GM12865 (cell line): ENCODE measurements at places on chromosomes 1 and 21.
A peak's percentile ranks its signal among the peaks of the same experiment; 100 is the strongest.

DNA sequence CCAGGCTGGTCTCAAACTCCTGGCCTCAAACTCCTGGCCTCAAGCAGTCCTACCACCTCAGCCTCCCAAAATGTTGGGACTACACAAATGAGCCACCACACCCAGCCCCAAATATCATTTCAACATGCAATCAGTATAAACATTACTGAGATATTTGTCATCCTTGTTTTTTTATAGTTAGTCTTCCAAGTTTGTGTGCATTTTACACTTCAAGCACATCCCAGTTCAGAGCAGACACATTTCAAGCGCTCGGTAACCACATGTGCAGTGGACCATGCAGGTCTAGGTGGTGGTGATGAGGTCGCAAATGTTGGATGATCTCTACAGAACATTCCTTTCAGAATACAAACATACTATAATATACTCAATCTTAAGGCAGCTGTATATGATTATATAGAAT is 23.8 kb upstream of the APP start:
- no peak for DNase-seq

DNA sequence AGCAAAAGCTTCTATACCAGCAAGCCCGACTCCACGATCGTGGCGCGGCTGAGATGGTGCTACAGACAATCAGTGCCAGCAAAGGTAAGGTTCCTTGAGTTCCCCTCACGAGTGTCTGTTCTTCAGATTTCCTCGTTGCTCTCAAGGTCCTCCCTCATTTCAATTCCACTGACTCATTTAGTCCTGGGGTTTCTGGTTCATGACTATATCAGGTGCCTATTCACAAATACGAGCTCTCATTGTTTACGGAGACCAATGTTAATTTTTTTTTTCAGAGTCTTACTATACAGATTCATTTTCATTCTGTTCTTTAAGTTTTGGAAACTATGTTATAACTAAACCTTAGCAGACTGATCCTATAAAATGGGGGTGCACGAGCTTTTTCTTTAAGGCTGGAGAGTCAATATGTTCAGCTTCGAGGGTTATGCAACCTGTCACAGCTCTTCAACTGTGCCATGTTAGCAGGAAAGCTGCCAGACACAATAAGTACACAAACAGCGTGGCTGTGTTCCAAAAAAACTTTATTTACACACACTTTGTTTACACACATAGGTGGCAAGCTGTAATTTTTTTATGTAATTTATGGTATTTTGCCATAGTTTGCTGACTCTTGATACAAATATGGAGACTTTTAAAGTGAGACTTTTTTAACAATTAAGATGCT is 134.3 kb downstream of the ZP4 start:
- no peak for DNase-seq

GRCh38 chr1:10530756-10531495 is 56.2 kb downstream of the PEX14 start:
- no peak for DNase-seq

DNA sequence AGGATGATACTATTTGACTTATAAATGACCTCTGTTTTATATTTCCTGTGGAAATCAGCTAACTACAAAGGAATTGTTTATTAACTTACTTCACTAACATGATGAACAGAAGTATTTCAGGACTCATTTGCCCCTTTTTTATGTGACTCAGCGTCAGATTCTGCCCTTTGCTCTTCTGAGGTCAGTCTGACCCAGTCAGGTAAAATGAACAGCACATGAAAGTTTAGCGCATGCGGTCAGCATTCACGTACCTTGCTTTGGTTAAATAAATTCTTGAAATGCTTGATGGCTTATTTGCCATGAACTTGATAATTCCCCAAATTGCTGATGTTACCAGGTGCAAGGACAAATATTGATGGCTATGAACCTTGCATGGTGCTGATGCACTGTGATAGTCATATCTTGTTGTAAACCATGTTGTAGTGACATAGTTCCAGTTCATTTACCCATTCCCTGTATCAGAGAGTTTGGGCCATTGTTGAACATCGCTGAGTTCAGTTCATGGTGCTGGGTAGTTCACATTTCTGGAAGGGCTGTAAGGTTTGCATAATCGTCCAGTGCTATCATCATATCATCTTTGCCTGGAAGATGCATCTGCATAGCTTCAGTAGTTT is 133.4 kb downstream of the NFIA start:
- no peak for DNase-seq

- DNase-seq: no peak
Measured at GRCh38 chr1:47382399-47382983, 33.6 kb upstream of the FOXE3 start.

DNA sequence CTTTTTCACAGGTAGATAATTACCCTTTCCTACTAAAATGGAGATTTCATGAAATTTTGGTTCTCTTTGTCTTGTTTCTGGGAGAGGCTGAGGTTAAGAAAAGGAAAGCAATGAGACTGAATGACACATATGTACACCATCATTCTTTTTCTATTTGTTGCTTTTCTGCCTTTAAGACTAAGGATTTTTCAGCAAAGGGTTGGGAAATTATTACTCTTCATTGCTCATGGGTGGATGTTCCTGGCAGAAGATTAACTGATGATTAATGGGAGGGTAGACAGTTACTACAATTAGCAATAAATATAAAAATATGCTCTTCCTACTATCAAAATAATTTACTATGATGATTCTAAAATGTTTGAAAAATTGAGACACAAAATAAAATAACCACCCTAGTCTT is 316.5 kb upstream of the USP24 start:
- DNase-seq: no peak

DNA sequence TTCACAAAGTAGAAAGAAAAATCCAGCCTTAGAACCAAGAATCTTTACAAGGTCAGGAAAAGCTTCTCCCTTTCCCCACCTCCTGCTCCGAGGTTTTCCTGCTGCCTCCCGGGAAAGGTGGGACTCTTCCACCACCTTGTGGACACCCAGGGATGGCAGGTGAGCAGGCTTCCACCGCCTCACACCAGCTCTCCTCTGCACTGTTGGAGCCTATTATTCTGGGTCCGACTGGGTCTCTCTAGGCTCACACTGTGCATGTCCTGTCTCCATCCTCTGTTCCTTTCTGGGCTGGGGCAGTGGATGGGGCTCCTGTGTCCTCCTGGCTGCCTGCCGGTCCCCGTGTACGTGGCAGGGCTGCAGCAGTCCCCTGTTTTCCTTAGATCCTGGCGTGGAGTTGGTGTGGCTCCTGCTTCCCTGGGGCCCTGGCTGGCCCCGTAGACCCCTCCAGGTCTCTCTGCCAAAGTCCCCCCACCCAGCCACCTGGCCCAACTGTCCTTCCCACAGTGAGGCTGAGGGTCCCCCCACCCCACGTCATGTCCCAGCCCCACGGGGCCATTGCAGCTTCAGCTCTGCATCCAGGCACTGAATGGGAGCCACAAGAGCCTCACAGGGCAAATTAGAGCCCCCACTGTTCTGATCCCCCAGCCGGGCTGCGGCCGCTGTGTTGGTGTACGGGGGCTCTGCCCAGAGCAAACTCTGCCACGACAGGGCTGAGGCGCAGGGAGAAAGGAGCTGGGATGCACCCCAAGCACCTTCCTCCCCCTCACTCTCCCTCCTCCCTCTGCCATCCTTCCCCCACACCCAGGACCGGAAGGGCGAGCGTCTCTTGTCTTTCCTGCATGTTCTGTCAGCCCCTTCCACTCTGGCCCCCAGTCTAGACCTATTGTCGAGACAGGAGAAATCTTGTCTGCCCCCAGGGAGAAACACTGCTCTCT is 3.3 kb upstream of the SLC45A1 start:
- DNase-seq: peak; percentile 60

- no peak for DNase-seq
Measured at GRCh38 chr1:104248385-104248784, 498.7 kb downstream of the AMY1C start.

GRCh38 chr1:117925981-117926380 is 3.4 kb downstream of the GDAP2 start:
- no peak for DNase-seq

GRCh38 chr1:42777852-42778251 is 6.9 kb upstream of the TMEM269 start:
- peak; percentile 42 for DNase-seq

GRCh38 chr1:178189814-178190213 is 95.9 kb downstream of the RASAL2 start:
- peak; percentile 44 for DNase-seq

- no peak for DNase-seq
Measured at GRCh38 chr1:2156866-2157265, 37.7 kb downstream of the FAAP20 start.

DNA sequence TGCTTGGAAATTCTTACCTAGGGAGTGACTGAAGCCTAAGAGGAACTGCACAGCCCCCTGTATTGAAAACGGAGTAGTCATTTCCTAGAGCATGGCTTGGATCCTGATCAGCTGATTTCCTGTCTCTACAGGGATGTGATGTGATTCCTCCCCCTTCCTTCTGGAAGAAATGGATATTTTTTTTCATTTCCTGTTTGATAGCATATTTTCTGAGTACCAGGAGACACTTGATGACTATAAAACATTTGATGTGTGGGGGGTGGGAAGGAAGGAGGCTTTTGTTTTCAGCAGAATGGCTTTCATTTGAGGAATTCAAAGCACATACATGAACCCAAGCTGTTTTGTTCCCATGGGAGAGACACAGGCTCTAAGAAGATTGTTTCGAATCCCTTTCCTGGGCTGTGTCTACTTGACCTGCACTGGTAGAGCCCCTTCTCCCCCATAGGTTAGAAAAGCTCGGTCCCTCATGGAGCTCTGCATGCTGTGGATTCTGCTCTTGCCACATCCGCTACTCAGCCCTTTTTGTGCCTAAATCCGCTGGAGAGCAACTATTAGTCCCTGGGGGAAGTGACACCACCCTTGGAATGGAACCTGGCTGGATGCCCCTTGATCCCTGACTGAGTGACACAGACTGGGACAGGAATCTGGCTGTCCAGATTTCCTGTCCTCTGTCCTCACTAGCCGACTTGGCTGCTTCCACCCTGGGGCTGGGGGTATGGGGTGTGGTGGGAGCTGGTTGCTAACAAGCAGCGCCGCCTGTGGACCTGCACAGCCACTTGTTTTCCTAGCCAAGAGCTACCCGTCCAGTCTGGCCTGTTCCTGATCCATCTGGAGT is 71.8 kb upstream of the MACF1 start:
- no peak for DNase-seq

DNA sequence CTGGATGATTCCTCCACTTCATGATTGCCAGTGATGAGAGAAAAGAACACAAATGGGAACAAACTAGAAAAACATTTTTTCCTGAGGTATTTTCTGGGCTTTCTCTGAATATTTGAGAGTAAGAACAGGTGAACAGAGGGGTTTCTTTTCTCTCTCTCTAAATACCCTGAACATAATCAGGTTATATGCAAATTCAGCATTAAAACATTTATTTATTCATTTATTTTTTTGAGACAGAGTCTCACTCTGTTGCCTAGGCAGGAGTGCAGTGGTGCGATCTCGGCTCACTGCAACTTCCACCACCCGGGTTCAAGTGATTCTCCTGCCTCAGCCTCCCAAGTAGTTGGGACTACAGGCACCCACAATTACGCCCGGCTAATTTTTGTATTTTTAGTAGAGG is 5.8 kb upstream of the LEFTY2 start:
- DNase-seq: no peak

DNA sequence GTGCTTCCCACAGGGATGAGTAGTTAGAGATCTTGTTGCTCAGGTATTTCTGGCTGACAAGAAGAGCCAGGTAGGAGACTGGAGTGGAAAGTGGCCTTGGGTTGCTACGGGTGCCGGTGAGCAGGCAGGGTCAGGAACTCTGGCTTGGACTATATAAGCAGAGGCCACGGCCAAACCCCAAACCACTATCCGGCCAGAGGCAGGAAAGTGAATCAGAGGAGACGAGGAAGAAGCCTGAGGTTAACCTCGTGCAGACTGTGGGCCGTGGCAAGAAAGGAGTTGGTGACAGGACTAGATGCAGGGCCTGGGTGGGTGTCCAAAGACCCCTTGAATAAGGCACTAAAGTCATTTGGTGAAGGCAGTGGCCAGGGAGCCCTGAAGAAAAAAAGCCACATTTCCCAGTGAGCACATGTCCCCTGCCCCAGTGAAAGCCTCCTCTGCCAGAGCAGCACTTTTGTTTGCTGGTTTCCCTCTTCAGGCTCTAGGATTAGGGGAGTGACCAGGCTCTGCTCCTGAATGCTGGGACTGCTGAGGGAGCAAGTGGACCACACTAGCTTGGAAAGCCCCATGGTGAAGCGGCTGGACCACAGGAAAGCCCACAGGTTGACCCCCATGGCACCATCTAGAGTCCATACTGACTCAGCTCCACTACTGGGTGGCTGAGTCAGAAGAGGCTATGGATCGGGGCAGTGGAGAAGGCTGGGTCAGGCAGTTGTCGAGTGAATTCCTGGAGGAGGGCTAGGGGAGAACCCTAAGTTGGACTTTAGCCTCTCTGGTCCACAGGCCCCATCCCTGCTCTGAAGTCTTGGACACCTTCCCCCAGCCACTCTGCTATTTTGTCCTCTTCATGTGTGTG is 23.4 kb downstream of the CSF1 start:
- no peak for DNase-seq

- DNase-seq: no peak
Measured at GRCh38 chr1:96427616-96428015, 294.0 kb upstream of the PTBP2 start.

GRCh38 chr1:20233394-20233793 is 47.1 kb upstream of the PLA2G2C start:
- peak; percentile 40 for DNase-seq

GRCh38 chr1:8348777-8349472 is 31.0 kb downstream of the SLC45A1 start:
- peak; percentile 72 for DNase-seq

DNA sequence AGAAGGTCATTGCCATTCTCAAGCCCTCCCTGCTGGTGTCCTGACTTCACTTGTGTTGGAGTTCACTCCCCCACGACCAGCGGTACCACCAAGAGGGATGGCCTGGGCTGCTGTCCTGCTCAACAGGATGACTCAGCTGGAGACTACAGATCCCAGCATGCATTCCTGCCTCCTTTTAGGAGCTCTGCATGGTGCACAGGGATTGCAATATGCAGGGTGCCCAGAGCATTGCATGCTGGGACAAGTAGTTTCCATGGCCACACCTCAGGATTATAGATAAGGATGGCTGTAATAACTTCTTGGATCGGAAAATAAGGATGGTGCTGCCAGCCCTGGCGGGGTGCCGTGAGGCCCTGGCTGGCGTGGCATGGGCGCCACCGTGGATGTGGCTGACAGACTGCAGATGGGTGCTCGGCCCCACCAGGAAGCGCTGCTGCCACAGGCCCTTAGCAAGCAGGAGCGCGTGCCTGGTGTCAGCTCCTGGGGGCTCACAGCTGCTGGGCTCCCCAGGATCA is 150.0 kb downstream of the CASZ1 start:
- peak; percentile 23 for DNase-seq
